ENCODE measurements at places on chromosomes 5 and 9.
A peak's percentile ranks its signal among the peaks of the same experiment; 100 is the strongest.

GRCh38 chr5:180353048-180353979, at the start of gene GFPT2:
Gene GFPT2 (minus strand): TSS chr5:180353336. CDS start chr5:180353217, 119 bp downstream.
- DNase-seq = peak; percentile 15

DNA sequence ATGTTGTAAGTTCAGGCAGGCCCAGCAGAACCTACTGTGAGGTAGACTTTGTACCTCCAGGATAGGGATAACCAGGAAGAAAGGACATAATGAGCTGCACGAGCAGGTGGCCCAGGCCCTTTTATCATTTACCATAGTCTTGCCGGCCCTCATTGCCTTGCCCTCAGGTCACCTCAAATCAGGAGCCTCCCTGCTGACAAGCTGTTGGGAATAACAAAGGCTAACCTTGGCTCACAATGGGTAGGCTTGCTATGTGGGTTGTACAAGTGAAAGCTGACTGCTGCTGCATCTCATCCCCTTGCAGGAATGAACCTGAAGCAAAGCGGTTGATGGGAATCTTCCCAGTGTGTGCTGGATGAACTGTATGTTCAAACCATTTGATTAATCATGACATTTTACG, 159.5 kb upstream of the ACTBL2 start:
- DNase-seq = no peak

DNA sequence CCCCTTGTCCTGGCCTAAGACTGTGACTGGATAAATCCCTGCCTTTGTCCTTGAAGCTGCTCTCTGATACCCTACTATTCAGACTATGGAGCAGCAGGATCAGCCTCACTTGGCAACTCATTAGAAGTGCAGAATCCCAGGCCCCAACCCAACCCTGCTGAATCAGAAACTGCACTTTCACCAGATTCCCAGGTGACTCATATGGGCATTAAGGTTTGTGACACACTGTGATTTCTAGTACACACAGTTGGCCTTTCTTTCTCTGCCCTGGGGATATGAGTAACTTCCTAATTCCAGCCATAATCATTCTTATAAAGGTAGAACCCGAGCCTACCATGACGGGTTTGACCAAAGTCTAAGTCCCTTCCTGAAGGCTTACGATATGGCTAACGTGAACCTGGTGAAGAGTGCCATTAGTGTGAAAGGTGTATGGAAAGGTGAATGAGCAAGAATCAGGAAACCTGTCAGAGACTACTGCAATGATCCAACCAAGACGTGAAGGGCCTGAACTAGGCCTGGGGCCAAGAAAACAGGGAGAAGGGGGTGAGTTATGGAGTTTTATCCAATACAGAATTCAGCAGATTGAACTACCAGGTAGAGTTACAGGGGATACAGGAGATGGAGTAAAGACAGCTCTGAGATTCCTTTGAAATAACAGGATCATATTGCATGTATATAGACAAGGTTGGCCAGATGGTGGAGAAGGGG, 533.0 kb downstream of the BNC2 start:
- DNase-seq = no peak

DNA sequence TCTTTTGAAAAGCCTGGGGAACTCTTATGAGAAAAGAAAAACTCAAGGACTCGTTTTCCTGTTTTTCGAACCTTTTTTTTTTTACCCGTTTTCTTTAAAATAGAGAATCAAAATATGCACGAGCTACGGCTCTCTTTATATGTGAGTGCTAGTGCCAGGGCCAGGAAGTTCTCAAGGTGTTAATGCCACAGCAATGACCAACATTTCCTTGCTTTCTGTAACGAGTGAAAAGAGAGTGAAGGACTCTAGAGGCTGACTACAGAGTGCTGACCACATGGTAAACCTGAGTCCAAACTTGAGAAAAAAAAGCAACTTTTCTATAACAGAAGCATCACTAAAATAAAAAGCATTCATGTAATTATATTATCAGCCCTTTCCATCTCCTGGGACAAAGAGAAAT, 102.2 kb upstream of the SLC28A3 start:
- no peak for DNase-seq

GRCh38 chr5:148005788-148006520, 57.8 kb upstream of the SPINK5 start:
- DNase-seq = no peak

- DNase-seq = no peak
Observed at GRCh38 chr5:123721675-123722276, 209.8 kb downstream of the CSNK1G3 start.

GRCh38 chr9:133048595-133048994, 13.2 kb upstream of the CEL start:
- no peak for DNase-seq

DNA sequence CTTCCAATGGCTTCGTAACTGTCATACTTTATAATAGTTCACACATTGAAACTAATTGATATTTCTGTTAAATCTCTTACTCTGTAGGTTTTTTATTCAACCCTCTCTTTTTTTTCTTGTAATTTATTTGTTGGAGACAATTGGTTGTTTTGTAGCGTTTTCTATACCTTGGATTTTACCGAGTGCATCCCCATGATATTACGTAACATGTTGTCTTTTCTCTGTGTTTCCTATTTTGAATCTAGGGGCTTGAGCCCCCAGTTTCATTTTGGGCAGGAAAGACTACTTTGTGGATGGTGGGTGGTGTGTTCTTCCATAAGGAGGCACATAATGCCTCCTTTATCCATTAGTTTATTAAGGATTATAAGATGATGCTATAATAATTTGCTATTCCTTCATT, 7.4 kb downstream of the MRPL22 start:
- no peak for DNase-seq

DNA sequence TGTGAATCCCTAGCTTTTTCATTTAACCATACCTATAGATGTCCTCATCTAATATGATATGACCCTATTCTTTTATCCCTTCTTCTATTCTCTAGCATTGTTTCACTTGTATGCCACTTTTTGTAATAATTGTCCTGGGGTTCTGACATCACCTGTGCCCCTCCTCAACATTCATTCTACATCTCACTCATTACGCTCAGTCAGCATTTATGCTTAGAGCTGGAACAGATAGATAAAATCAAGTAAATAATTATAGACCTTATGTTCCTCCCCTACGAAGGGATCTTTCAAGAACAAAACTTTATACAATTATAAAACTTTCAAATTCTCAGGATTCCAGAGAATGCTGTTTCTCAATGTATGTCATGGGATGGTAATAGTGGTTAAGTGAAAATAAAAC, 18.0 kb downstream of the GABRA6 start:
- no peak for DNase-seq

DNA sequence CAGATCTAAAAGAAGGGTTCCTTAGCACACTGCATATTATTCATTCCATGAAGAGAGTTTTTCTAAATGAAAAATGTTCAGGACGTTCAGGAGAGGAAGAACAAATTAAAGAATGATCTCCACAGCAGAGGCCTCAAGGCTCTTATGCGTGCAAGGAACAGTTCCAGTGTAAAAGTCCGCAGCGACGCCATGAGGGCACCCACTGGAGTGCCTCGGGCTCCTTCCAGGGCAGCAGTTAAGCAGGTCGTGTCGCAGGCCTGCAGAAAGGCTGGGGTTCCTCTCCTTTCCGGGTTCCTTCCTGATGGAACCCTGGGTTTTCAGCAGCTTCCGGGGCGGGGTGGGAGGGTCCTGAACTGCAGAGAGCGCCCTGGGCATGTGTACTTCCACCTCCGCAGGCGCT, 87.1 kb upstream of the SELENOP start:
- no peak for DNase-seq

DNA sequence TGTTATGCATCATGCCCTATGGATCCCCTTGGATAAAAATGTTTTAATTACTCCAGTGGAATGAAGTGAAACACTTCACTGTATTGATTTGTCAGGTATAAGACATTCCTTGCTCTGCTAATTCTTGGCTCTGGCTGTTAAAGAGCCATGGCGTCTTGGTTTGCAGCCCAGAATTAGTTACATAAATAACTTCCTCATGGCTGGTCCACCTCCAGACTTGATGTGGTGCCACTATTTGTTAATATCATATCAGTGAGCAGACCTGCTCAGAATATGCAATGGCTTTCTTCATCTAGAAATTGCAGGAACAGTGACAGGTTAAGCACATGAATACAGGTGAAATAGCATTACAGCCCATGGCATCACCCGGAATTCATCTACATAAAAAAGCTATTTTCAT, 446.9 kb upstream of the GRIN3A start:
- DNase-seq = no peak

DNA sequence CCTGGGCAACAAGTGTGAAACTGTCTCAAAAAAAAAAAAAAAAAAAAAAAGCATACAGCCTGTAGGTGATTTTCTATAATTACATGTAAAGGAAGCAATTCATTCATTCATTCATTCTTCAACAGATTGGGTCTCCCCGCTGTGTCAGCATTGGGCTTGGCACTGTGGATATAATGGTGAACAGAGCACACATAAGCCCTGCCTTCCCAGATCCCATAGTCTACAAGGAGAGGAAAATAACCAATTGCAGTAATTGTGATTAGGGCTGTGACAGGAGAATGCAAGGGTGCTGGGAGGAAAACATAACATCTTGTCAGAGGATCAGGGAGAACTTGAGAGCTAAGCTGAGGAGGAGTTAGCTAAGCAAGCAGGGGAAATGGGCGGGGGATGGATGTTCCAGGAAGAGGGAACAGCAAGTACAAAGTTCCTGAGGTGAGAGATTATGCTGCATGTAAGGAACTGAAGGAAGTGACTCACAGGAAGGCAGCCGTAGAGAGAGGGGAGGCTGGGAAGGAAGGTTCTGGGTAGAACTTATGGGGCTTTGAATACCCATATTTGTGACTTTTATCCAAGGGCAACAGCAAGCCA, 24.0 kb upstream of the KLF9 start:
- no peak for DNase-seq

DNA sequence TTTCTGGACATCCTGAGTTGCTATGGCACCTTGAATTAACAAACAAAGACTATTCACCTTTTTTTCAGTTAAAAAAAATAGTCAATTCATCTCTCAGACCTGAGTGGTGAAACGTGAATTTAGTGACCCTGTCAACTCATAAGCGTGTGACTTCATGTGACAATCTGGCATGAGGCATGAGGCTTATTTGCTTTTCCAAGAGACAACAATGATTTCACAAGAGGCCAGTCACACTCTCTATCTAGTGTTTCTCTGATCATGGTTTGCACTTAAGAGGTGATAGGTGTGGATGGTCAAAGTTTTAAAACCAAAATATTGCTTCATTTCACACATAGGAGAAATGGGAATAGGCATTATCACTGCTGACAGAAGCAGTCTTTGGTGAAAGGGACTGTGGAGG, 559.6 kb upstream of the ACO1 start:
- DNase-seq = no peak

- DNase-seq = no peak
Observed at GRCh38 chr9:107794259-107794658, 304.7 kb upstream of the KLF4 start.

- no peak for DNase-seq
Observed at GRCh38 chr5:167639766-167640165, 651.7 kb upstream of the WWC1 start.

DNA sequence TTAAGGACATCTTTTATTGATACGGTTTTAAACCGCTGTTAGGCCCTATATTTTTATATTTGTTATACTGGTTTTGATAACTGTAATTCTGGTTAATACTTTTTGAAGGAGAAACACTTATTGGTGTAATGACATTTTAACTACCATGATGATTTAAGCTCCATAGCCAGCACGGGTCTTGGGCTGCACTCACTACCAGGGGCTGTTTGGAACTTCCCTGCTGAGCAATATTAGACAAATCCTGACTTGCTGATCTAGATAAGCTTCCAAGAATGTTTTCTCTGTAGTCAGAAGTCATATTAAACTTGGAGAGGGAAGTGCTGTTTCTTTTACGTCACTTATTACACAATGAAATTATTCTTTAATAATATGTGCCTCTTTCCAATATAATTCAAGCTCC, 540.0 kb upstream of the GRAMD2B start:
- DNase-seq = no peak

GRCh38 chr9:27645161-27645840, 72.0 kb upstream of the C9orf72 start:
- no peak for DNase-seq

GRCh38 chr9:2053883-2054845, 39.0 kb downstream of the SMARCA2 start:
- DNase-seq = no peak

DNA sequence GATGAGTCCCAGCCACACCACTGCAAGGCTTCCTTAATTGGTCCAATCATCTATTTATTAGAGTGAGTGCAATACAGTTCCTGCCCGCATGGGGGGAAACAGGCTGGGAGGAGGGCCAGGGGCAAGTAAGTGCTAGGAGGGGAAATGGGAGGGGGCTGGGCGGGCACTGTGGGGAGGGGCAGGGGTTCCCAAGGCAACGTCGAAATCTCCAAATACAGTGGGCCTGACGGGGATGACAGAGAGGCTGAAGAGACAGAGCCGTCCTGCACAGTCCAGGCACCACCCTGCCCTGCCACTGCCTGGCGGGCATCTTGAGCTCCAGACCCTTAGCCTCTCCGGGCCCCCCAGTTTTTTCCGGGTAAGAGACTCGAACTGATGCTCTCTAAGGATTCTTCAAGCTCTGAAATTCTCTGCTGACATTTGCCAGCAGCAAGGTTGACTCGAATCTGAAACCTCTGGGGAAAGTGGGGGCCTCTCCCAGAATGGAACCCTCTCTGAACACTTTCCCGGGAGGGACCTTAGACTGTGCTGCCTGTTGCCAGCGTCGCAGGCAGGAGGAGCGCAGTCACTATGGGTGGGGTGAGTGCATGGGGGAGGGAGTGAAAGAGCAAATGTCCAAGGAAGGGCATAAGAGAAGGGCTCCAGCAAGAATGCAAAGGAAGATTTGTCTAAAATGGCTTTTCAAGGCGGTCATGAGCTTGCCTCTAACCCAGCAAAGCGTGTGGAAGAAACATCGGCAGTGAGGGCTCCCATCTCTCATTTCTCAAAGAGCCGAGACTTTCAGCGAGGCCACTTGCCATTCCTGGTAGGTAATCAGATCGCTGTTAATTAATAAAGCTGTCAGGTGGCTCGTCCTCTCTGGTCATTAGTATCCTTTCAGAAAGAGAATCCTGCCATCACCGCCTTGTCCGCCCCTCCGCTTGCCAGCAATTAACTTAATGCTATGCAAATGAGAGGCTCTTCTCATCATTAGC, 99.0 kb downstream of the GTF3C4 start:
- peak; percentile 67 for DNase-seq

DNA sequence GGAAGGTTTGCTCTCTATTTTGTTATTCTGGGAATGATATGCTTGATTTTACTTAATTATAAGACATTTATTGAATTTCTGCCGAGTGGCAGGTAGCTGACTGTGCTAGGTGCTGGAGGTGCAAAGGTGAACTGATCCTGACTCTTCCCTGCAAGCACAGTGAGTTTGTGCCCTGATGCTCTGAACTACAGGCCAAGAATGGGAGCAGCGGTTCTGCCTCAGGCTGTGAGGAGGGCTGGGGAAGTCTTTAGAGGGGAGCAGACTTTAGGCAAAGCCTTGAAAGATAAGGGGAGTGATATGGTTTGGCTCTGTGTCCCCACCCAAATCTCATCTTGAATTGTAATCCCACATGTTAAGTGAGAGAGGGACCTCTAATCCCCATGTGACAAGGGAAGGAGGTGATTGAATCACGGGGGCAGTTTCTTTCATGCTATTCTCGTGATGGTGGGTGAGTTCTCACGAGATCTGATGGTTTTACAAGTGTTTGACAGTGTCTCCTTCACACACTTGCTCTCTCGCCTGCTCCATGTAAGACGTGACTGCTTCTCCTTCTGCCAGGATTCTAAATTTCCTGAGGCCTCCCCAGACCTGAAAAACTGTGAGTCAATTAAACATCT, 73.1 kb downstream of the NDFIP1 start:
- DNase-seq = no peak

- no peak for DNase-seq
Observed at GRCh38 chr9:8872802-8873201, 1073.2 kb upstream of the DMAC1 start.

- no peak for DNase-seq
Observed at GRCh38 chr5:83340511-83340918, 131.0 kb upstream of the VCAN start.

- no peak for DNase-seq
Observed at GRCh38 chr9:72305707-72306106, 59.3 kb downstream of the ZFAND5 start.
